ENCODE measurements at places on chromosomes 2 and 18.

DNA sequence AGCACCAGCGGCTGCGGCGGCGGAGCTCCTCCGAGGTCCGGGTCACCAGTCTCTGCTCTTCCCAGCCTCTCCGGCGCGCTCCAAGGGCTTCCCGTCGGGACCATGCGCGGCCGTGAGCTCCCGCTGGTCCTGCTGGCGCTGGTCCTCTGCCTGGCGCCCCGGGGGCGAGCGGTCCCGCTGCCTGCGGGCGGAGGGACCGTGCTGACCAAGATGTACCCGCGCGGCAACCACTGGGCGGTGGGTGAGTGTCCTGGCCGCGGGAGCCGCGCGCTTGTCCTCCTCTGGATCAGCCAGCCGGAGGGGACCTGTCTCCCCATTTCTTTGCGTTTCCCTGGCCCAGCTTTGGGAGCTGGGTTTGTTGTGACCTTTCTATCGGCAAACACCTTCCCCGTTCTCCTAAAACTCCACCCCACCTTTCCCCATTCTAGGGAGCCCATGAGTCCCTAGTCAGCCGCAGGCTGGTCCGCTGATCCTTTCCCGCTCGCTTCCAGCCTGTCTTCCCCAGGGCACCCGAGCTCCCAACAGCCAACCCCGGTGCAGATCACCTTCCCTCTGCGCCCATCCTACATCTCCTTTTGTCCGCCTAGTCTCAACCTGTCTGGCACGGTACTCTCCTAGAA, 316 bp downstream of the GRP start:
- DNase-seq, result no peak

GRCh38 chr2:45435316-45435715, 175.8 kb downstream of the SRBD1 start:
- no peak for DNase-seq

DNA sequence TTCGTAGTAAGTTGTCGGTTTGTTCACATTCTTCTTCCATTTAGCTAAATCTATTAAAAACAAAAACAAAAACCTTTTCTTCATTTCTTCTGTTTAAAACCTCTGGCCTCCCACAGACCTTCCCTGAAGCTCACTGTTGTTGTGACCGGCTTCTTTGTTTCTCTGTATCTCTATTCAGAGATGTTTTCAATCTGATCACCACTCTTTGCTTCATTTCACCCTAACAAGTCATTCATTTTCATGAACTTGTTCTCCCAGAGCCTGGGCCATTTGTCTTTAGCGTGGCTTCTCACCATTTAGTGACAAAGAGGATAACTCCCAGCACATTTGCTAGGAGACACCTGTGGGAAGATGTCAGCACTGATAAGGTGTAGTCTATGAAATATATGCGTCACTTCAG, 794.2 kb downstream of the ERBB4 start:
- no peak for DNase-seq

DNA sequence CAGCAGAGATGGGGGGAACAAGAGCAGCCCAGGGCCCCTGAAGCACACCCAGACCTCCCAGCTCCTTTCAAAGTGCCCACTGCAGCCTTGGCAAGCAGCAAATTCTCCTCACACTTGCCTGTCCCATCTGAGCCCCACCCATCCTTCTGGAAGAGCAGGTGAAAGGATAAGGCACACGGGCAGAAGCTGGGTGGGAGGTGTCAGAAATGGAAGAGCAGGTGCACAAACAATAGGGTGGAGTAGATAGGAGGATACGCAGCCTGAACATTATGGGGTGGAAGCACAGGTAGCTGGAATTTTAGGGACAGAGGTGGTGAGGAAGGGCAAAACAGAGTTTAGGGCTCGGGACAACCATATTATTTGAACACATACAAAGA, 69.2 kb downstream of the TNS1 start:
- no peak for DNase-seq

DNA sequence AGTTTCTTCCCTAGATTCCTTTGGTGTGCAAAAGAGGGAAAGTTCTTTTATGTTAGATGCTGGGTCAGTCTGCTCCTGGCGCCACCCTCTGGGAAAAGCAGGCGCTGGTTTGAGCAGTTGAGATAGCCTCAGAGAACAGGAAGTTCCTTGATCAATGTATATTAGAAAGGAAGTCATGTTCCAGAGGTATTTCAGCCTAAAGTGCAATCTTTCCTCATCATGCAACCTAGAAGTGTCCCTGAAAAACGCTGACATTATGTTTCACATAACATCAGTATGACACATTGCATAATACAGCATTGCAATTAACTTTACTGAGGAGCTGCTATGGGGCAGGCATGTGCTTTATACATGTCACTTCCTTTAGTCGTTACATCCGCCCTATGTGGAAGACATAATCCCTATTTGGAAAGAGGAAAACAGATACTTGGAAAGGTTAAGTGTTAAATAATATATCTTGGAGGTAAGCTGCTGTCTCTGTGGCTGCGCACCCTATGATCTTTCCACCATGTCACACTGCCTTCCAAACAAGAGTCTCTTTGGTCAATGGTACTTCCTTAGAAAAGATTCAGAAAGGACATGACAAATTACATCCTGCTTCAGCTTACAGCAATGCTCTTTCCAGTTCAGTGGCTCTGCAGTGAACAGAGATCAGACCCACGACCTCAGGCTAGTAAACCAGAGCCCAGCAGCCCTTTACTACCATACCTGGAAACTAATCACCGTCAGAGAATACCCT, 369.7 kb downstream of the RAD51AP2 start:
- no peak for DNase-seq

GRCh38 chr2:111119822-111120252, 877 bp upstream of the BCL2L11 start:
- DNase-seq, result no peak

DNA sequence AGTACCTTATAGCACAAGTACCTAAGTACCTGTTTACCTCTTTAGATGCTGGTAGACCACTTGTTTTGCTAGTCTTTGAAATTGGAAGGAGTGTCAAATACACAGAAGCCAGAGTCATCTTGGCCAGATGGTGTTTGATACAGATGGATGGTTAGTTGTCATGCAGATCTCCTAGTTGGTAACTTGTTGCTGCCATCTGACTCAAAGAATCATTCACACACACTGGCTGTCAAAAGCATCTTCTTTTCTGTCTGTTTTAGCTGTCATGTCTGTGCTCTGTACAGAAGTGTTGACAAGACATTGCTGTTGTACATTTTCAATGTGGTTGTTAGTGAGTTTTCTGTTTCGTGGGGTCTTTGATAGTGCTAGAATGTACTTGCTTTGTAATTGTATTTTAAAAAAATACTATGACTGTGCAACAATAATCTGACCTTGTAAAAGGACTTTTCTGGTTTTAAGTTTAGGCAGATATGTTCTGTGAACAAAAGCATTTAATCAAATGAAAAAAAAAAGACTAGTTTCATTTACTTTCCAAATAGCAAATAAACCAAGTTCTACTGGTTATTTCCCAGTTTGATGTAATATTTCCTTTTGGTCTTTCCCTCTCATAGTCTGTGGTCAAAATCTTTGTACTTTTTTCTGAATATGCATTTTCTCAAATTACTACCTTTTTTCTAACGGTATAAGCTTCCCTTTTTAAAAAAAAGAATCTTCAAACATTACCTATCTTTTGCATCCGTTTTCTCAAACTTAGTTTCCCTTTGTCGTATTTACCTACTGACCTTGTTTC, 39.9 kb downstream of the TANK start:
- no peak for DNase-seq
